CD4-positive, alpha-beta T cell treated with Interleukin-17A for 4 hours (primary cell): ENCODE measurements at places on chromosomes 3 and 15.

DNA sequence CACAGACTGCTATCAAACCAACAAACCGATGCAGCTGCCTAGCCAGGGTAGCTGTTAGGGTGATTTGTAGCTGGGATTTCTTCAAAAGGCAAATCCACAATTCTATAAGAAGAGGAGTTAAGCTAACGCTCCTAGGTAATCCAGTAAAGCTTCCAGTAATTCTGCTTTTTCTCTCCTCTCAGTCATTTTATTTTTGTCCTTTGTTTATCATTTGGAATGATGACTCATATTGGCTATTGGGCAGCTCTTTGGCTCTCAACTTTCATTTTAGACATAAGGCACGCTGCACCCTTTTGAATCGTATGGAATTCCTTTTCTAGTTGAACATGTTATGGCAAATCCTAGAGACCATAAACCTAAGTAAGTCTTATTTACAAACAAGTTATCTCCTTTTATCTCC, 53.2 kb upstream of the PPARG start:
- no peak for DNase-seq

DNA sequence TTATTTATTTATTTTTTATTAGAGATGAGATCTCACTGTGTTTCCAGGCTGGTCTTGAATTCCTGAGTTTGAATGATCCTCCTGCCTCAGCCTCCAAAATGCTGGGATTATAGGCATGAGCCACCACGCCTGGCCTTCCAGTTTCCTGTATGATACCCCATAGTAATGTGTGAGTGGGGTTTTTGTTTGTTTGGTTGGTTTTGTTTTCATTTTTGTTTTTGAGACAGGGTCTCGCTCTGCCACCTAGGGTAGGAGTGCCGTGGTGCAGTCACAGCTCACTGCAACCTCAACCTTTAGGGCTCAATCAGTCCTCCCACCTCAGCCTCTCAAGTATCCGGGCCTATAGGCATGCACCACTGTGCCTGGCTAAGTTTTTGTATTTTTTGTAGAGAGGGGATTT, 30.9 kb downstream of the GOLM2 start:
- no peak for DNase-seq

DNA sequence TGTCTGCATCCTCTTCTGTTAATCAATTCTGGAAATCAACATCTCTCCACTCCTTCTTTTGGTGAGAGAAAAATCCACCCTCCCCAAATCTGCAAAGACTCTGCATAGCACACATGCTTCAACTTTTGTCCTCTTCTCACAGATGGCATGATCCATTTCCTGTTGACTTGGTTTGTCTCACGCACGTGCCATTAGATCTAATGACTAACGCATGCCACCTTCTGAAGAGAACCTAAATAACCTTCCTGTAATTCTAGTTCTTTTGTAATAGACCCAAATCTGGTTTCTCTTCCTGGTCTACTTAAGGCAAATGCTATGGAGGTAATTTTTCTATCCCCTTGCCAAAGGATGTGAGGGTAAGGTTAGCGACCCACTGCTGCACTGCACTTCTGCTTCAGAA, 51.0 kb upstream of the ATOSA start:
- DNase-seq: peak; percentile 52

GRCh38 chr3:56835650-56836227, 34.0 kb upstream of the ARHGEF3 start:
- no peak for DNase-seq

- DNase-seq: no peak
These were observed 68.7 kb upstream of the MAP4 start for GRCh38 chr3:48084929-48085328.

- DNase-seq: no peak
These were observed 708 bp downstream of the SEC22A start for GRCh38 chr3:123202451-123202850.

DNA sequence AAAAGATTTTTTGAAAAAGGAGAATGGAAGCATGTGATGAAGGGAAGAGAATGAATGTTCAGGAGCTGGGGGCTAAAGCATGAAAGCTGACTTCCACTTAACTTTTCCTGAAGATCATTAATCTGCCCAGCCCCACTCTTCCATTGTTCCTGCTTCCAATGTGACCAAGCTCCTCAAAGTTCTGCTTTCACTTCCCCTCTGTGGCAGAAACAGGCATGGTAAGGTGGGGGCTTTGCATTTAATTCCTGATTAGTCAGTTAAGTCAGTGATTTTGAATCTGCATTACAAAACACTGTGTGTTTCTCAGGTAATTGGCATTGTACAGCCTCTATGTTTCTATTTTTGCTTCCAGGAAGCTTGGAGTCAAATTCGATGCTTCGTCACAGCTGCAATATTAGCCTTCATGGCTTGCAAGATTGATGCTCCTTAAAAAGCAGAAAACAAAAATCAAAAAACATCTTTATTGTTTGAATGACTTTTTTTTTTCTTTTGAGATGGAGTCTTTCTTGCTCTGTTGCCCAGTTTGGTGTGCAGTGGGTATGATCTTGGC, 7.3 kb upstream of the TM6SF1 start:
- DNase-seq: no peak

DNA sequence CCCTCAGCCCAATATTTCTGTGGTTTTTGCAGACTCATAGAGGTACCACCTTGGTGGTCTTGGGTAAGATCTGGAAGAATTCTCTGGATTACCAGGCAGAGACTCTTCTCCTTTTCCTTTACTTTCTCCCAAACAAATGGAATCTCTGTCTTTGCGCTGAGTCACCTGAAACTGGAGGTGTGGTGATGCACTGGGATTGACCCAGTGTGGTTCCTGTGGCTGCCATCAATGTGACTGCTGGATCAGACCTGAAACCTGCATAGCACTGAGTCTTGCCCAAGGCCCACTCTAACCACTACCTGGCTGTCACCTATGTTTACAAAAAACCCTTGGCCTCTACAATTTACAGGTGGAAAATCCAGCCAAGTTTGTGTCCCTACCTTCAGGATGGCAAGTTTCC, 295.3 kb downstream of the RBMS3 start:
- DNase-seq: no peak

DNA sequence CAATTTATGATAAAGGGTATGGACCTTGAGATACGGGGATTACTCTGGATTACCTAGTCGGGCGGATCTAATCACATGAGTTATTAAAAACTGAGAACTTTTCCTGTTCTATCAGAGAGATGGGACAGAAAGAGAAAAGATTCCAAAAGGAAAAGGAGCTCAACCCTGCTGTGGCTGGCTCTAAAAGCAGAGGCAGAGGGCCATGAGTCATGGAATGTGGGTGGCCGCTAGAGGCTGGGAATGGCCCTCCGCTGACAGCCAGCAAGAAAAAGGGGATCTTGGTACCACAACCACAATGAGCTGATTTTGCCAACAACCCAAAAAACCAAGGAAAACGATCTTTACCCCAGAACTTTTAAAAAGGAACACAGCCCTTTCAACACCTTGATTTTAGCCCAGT, 210.0 kb downstream of the MAGI1 start:
- DNase-seq: no peak

DNA sequence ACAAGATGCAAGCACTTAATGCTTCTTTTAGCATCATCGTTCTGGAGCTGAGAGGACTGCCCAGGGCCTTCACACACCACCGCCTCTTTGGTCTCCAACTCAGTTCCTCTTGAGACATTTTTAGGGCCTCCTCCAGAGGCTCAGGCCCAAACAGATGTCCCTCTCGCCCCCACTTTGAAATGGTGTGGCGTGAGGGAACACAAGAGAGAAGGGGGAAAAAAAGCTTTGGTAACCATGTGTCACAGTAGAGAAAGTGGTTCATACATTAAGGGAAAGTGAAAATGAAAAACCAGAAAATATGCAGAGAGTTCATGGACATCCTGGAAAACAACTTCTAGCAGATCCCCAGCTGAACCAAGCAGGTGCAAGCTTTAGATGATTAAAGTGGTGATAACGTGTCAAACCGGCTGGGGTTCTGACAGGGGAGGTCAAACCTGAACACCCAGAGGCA, 33.1 kb upstream of the FOXP1 start:
- no peak for DNase-seq

DNA sequence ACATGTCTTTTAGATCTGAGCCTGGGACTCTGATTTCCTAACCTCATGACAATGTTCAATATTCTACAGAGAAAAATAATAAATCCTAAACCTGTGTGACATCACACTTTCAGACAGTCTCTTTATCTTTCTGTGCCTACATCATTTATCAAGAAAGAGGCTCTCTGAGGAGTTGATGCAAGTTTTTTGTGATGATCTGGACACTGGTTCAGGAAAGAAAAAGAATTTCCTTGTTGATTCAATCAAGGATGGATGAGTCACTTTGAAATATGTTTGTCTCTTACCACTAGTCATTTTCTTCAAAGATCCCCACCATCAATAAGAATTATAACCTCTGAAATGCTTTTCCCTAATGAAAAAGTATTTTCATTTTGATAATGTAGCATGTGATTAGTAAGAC, 404.6 kb downstream of the WDR72 start:
- DNase-seq: no peak

DNA sequence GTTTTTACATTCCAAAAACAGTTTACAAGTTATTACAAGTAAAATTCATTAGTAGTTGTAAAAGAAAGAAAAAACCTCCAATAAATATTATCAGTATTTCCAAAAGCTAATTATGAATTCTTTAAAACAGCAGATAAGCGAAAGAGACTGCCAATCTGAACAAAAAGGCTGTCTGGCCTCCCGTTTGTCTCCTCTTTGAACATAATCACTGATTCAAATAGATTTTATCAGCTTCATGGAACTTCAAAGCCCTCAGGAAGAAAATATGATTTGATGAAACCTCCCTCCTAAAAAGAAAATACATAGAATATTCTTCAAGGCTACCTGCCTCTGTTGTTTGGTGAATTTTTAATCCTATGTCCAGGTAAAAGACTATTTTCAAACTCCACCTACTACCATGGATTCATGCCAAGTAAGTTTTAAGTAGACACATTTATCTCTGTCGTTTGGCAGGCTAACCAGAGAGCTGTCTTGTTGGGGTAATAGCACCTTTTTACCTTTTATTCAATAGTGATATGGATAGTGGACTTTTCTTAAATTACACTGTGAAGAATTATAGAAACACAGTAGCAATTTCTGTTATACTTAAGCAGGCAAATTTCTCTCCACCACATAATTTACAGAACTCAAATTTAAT, 35.0 kb downstream of the SATB1 start:
- DNase-seq: no peak

DNA sequence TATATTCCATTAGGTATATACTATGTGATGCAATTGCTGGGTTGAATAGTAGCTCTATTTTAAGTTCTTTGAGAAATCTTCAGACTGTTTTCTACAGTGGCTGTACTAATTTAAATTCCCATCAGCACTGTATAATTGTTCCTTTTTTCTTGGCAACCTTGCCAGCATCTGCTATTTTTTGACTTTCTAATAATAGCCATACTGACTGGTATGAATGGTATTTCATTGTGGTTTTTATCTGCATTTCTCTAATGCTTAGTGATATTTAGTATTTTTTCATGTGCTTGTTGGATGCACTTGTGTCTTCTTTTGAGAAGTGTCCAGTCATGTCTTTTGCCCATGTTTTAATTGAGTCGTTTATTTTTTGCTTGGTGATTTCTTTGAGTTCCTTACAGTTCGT, 145.1 kb upstream of the PLSCR5 start:
- DNase-seq: no peak

GRCh38 chr15:40471105-40471807, 472 bp downstream of the CHST14 start:
- DNase-seq: peak; percentile 39

- DNase-seq: no peak
These were observed 4.0 kb downstream of the STX19 start for GRCh38 chr3:94024385-94024784.

DNA sequence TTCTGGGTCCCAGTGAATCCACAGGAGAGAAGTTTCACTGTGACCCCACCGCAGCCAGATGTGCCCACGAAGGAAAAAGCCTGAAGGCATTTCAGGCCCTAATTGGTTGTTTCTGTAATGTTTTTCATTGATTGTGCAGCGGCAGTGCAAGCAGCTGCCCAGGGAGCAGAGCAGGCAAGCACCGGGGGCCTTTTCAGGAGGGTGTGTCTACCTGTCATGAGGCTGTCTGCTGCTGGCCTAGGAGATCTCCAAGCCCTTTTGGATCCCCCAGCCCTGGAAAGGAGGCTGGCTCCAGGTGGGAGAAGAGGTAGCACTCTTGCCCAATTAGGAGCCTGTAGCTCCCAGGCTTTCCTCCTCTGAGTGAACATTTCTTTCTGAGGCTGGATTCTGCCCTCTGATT, 108.8 kb downstream of the EPHB1 start:
- DNase-seq: no peak
